Activated naive CD4-positive, alpha-beta T cell (primary cell): ENCODE measurements at places on chromosomes 4 and X.
A peak's percentile ranks its signal among the peaks of the same experiment; 100 is the strongest.

GRCh38 chr4:57740625-57741190 is 630.5 kb upstream of the IGFBP7 start:
- DNase-seq = no peak

GRCh38 chrX:153830640-153831428 is 490 bp upstream of the PDZD4 start:
- no peak for DNase-seq

DNA sequence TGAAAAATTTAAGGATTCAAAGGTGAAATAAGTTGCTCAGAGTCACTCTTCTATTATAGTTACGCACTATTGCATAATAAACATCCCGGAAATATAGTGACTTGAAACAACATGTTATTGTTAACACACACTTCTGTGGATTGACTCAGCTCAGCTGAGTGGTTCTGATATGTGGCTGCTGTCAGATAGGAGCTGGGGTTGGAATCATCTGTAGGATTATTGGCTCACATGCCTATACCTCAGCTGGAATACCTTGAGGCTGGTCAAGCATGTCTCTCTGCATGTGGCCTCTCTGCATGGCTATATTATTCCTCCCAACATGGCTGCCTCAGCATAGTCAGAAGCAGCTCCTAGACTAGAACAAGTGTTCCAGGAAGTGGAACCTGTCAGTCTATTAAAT is 486.7 kb upstream of the MAGEB2 start:
- DNase-seq = no peak

- no peak for DNase-seq
Measured at GRCh38 chrX:44144177-44144945, 171.2 kb upstream of the NDP start.

- DNase-seq = no peak
Measured at GRCh38 chr4:95580226-95580625, 31.5 kb upstream of the UNC5C start.

DNA sequence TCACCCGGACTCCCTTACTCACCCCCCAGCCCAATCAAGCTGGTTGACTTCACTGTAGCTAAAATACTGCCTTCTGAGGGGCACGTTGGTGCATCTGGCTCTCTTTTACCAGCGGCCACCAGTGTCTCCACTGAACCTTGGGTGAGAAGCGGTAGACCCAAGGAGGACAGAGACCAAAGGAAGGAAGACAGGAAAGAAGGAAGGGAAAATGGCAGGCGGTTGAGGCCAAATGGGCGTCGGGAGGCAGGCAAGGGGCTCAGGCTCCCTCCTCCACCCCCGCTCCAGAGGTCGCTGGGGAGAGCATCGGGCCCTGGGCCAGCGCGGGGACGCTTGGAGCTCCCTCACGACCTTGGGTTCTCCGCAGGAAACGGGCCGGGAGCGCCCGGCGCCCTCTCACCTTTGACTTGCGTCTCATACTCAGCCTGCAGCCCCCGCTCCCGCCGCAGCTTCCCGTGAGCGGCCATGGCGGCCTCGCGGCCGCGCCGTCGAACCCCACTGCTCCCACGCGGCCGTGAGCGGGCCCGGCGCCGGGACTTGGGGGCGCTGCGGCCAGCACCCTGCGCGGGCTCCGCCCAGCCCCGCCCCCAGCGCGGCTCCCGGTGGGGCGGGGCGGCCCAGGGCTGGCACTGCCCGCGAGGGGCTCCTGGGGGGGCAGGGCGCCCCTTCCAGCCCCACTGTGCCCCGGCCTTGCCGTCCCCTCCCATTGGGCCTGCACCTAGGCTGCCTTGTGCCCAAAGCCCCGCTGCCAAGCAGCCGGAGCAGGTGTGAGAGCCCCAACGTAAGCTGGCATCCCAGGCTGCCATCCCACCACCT is at the start of gene ARHGAP4:
ARHGAP4 (minus strand) TSS at position 526 of the 813 bp plus-strand sequence; CDS start at position 464, 62 bp downstream.
- DNase-seq = no peak

- no peak for DNase-seq
Measured at GRCh38 chrX:100263650-100264049, 146.4 kb downstream of the PCDH19 start.

DNA sequence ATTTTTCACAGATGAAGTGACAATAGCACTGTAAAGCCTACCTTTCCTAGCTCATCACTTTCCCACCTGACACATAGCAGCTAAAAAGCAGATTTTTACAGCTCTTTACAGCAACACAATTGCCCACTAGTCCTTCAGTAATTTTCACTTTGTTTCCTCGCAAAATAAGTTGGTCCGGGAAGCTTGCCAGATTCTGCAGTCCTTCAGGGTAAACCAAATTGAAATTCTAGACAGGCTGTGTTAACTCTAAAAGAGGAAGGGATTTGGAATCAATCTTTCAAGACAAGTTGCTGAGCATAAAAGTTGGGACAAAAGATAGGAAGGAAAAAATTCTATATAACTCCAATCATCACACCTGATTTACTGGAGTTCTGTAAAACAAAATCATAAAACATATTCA is 8.7 kb downstream of the C1QTNF7 start:
- DNase-seq = no peak

GRCh38 chrX:137565921-137566745 is at the start of gene ZIC3:
Gene ZIC3 (plus strand): TSS chrX:137566127. CDS start chrX:137566692, 565 bp downstream.
- DNase-seq = no peak

GRCh38 chr4:53595204-53595603 is 3.9 kb upstream of the LNX1 start:
- DNase-seq = no peak

DNA sequence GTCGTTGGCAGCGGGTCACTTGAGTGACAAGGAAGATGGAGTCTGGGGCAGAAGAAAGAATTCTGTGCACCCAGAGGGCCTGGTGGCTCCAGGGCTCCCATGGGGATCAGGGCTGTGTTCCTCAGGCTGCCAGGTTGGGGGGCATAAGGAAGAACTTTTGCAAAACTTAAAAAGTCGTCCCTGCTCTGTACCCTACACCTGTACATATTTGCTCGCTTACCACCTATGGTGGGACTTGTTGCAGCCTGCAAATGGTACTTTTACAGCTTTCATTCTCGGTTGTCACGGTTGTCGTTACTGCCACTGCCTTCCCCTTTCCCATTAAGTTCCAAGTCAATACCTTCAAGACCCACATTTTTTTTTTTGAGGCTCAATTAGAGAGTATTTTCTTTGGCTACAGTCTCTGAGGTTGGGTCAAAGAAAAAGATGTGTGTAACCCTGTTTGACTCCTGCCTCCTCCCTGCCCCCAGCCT is 9.1 kb downstream of the ARX start:
- DNase-seq = no peak

DNA sequence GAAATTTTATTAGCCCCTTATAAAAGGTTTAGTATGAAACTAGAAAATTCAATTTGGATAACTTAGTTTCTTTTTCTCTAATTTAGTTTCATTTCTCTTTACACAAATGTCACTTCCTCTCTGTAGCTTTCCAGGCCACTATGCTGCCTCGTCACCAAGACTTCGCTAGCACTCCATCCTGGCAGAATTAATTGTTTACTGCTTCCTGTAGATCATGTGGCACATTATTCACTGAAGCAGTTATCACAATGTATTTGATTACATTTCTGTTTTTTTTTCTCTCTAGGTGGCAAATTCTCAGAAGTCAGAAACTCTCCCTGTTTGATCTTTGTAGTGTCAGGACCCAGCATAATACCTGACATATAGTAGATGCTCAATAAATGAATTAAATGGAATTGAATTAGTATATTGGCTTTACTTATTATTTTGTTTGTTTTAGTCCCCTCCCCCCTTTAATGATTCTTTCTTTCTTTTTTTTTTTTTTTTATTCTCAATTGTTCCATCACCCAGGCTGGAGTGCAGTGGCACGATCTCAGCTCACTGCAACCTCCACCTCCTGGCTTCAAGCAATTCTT is 9.3 kb upstream of the SAT1 start:
- peak; percentile 1 for DNase-seq

- no peak for DNase-seq
Measured at GRCh38 chr4:15317246-15317645, 110.6 kb upstream of the C1QTNF7 start.

DNA sequence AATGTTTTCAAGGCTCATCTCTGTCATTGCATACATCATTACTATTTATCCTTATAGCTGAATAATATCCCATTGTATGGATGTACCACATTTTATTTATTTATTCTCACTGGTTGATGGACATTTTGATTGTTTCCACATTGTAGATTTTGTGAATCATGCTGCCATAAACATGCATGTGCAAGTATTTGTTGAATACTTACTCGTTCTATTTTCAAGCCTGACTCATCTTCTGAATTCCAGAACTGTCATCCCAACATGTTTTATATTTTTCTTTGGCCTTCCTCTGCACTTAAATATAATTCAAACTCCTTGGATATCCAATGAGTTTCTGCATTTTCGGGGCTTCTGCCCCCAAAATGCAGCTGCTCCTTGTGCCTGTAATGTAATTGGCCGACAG is 77.6 kb downstream of the MXRA5 start:
- no peak for DNase-seq

- no peak for DNase-seq
Measured at GRCh38 chrX:101385795-101386541, at the start of gene BTK. Gene BTK (minus strand): TSS chrX:101386191. CDS start chrX:101375284, 10,907 bp downstream.

GRCh38 chrX:69253821-69254220 is 88.6 kb upstream of the PJA1 start:
- DNase-seq = no peak

- no peak for DNase-seq
Measured at GRCh38 chr4:8090312-8090711, 68.3 kb downstream of the ABLIM2 start.

- no peak for DNase-seq
Measured at GRCh38 chr4:95869961-95870500, 30.1 kb downstream of the PDHA2 start.

- DNase-seq = no peak
Measured at GRCh38 chr4:74217365-74217764, 59.4 kb downstream of the MTHFD2L start.

DNA sequence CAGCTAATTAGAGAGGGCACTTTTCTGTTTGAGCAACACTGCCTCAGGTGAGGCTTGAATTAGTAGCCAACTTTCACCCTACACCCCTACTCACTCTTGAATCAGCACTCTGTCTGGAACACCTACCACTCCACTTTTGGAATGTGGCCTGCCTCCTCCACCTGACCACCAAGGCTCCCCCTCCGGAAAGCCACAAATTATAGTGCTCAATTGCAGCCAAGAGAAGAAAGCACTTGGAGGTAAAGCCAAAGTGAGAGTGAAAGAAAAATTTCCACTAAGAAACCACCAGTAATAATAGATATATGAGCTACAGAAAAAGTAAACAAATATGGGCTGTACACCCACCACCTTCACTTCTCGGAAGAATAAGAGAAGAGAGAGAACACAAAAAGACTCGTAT is 41.1 kb downstream of the PPP3CA start:
- DNase-seq = no peak
